ENCODE measurements at places on chromosomes 12 and 14.
A peak's percentile ranks its signal among the peaks of the same experiment; 100 is the strongest.

- DNase-seq: peak; percentile 23
Measured at GRCh38 chr12:45260104-45260815, 44.4 kb downstream of the ANO6 start.

DNA sequence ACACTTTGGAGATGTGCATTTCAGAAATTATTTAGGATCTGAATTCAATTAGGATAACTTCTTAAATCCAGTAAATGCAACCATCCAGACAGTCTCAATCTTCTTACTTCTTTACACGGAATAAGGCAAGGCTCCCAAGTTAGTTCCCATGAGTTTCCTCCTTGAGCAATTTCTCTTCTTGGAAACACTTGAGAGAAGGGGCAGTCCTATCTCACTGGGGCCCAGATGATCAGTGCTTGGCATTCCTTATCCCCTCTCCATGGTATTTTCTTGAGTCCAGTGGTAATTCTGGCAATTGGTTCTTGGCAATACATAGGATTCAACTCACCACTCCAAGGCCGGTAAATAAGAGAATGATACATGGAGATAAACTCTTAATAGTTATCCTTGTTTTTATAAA, 87.1 kb upstream of the PTHLH start:
- DNase-seq: no peak

GRCh38 chr14:60349663-60350365, 100.8 kb downstream of the PPM1A start:
- peak; percentile 66 for DNase-seq

GRCh38 chr12:28425526-28425925, 235.3 kb downstream of the CCDC91 start:
- no peak for DNase-seq

- DNase-seq: no peak
Measured at GRCh38 chr12:85006206-85006605, 29.9 kb downstream of the TSPAN19 start.

DNA sequence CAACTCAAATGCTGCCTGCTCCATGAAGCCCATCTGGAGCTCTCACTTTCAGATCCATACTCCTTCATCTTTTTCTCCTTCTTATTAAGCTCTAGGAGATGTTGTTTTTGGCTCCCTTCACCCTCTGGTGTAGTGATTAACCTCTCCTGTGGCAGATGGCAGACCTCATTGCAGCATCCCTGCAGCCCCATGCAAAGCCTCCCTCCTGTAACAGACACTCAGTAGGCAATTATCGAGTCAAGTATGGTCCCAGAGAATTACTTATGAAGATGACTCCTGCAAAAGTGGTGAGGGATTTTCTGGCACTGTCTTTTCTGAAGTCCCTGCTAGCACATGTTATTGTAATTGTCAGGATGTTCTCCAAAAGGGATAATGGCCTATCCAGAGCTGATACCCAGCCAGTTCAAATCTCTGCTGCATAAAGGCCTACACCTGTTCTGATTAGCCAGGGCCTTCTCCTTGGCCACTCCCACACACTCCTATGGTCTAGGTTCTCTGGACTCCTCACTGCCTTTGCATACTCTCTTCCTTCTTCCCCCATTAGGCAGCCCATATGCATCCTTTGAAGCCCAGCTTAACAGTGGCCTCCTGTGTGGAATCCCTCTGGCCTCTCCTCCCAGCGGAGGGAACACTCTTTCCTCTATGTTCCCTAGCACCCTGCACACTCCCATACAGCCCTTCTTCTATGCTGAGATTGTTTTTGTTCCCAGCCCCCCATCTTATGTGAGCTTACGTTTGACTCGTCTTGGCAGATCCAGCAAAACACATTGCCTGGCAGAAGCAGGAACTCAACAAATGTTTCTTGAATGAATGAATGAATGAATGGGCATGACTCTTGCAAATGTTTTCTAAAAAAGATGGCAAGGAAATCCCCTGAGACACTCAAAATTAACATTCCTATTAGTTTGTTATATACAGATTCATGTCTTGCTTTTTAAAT, 43.9 kb upstream of the MDM1 start:
- DNase-seq: no peak

DNA sequence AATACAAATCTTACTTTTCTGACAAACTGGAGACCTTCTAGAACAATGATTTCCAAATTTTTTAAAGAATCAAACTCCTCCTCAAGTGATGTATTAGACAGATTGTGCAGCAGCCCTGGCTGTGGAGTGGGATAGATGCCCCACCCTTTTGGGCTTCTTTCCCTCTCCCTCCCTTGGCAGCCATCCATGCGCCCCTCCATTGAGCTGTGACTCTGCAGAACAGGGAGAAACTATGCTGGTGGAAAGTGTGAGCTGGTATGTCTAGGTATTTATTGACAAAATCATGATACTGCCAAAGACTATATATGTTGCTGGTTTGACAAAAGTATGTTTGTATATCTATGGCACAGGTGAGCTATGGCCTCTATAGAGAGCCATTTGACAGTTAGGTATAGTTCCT, 138.5 kb downstream of the KTN1 start:
- DNase-seq: no peak

DNA sequence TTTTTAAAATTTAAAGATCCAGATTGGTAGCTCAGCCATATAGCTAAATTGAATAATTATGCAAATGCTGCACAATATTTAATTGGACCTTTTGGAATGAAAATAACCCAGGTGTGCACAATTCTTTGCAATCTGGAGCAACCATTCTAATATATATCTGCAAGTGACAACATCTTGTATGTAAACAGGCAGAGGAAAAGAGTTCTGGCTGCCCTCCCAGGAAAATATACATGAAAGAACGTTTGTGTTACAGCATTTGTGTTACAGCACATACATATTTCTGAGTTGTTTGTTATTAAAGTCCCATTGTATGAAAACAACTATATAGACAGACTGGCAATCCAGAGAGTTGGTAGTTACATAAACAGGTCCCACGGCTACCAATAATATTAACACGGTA, 377.5 kb downstream of the DIO2 start:
- DNase-seq: no peak

- DNase-seq: peak; percentile 85
Measured at GRCh38 chr14:104689109-104689880, at the start of gene INF2. Gene INF2, plus strand, starts transcription at chr14:104689618. Its CDS starts 11,748 bp downstream, at chr14:104701366.

DNA sequence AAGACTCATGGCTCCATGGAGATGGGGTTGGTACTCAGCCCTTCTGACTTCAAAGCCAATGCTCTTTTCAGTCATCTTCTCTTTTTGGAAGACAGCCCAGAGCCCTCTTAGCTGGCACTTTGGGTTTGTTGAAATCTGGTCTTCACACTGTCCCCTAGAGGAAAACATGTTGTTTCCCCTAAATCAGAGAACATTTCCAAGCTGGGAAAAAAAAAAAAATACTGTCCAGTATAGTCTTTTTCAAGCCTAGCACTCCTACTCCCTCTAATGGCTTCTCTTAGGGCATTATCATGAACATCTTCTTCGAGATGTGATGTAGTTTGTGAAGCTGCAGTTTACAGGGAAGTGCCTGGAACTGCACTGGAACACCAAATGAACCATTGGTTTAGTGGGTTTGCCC, 3.0 kb upstream of the ZC3H14 start:
- peak; percentile 8 for DNase-seq

DNA sequence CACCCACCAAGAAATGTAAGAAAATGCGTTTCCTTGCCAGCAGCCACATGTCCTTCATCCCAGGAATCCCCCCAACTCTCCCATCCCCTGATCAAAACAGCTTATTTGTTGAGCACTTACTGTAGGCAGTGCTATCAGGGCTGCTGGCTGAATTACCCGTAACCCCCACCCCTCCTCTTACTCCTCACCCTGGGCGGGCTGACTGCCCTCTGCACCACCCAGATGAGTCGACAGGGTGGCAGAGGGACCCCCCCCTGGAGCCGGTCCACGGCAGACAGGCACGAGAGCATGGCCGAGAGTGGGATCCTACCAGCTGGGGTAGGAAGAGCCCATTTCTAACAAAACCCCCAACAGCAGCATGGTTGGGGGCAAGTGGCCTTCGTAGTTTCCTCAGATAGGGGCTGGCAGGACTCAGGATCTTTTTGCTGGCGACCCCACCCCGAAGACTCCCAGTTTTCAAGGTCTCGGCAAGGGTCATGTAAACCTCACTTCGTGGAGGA, 1.1 kb upstream of the RHOF start:
- no peak for DNase-seq

DNA sequence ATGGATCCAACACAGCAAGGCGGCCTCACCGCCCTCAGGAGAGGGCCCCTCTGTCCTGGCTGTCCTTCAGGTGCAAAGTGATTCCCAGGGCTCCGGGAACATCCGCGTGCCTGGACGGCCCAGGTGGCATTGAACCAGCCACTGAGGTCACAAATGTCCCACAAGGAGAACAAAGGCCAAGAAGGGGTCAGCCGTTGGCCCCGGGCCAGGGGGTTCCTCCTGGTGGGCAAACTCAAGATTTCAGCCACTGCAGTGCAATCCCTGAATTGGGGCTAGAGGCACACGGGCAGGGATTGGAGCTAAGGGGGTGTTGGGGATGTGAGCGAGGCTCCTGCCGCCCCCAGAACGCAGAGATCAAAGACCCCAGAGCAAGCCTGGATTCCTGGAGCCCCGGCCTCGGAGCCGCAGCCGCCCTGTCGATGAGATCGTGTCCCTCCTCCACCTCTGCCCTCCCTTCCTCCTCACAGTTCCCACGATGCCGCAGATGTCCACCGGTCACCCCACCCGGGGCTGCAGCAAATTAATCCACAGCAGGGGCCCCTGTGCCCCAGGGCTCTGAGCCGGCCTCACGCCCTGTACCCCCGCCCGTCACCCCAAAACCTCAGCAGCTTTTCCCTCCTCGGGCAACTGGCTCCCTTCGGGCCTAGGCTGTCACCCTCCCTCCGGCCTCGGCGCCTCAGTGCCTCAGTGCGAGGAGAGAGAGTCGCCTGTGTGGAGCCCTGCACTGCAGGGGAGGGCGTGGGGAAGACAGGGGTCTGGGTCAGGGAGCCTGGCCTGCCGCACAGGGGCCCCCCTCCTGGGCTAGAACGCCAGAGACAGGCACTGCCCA, 56.7 kb upstream of the GALNT9 start:
- DNase-seq: no peak

DNA sequence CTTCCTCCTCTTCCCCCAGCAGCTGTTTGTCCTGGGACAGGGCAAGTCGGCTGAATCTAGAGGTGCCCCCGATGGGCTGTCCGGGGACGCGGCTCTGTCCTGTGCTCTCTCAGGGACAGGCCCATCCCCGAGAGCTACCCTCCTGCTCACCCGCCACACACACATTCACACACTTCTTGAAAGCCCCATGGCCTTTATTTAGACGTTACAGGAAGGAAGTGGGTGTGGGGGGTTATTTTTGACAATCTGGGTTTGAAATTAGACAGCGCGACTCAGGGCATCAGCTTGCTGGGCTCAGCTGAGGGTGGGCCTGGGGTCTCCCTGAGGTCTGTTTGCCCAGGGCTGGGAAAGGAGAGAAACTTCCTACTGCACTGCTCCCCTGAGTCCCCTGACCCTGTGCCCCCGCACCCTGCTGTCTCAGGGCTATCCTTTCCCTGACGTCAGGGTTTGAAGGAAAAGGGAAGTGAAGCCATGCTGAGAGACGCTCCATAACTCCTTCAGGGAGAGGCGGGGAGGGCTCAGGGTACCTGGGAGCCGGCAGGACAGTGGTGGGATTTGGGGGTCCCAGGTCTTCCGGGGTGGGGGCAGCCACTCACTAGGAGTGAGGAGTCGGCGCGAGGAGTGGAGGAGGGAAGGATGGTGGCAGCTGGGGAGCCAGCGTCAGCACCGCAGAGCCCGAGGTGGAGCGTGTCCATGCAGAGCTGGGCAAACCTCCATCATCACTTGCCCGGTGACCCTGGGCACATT, 8.1 kb downstream of the PTPN6 start:
- DNase-seq: peak; percentile 92

GRCh38 chr14:95211721-95212504, 54.6 kb upstream of the DICER1 start:
- no peak for DNase-seq

- peak; percentile 66 for DNase-seq
Measured at GRCh38 chr14:20980906-20981305, 8.9 kb upstream of the METTL17 start.

DNA sequence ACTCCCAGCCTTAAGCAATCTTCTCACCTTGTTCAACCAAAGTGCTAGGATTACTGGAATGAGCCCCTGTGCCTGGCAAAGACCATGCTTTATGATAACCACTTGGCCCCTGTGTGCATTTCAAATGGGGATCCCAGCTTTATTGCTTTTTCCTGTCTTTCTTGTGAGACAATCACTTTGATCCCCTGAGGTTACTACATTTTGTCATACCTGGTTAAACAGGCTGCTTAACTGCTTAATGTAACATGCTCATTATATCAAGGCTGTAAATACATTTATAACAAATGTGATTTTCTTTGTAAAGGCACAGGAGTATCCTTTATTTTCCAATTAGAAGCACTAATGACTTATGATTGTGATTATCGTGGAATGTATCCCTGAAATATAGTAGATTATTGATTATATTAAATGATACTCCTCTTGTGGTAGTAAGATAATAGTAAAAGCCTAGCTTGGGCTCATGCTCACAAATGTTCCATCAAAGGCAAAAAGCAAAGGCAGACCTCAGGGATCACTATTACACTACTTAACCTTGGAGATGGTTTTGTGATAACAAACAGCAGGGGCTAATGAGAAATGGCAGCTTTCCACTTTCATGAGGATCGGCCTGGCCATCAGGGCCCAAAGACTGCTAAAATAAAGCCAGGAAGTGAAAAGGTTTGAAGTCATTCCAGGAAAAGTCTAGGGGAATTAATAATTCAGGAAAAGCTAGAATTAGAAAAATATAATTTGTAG, 290.8 kb upstream of the MDGA2 start:
- DNase-seq: no peak

DNA sequence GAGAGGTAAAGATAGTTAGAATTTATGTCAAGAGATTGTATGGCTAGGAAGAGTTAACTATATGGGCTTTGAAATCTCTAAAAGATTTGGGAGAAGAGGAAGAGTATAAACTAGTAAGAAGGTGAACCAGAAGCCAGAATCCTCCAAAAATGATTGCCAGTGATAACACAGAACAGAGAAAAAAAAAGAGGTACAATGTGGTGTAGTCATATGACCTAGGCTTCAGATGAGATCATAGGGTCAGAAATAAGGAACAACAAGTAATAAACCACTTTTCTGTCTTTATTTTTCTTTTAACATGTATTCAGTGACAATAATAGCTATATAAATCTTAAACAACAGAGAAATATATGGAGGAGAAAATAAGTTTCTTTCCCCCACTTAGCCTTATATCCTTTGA, 2.0 kb upstream of the NECAP1 start:
- no peak for DNase-seq

DNA sequence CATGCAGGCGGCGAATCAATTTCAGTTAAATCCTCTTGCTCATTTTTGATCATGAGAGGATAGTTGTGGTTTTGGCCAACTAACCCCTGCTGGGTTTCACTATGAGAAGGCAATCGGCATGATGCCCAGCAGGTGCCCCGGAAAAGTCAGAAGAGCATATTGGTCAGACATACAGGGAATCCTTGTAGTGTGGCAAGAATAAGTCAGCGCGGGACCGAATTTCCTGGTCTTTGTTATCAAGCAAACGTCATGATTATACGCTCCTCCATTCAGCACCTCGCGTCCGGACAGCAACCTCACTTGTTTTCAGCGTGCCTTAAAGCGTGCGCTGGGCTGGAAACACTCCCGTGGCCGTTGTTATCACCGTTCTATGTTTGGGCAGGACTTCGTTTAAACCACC, 1.8 kb downstream of the TBC1D30 start:
- DNase-seq: peak; percentile 36

- DNase-seq: no peak
Measured at GRCh38 chr14:61615743-61616523, 79.4 kb upstream of the HIF1A start.

Data from suppressor macrophage (primary cell).